Small intestine (tissue), 16 donors: ENCODE measurements at places on chromosomes 5 and 9.

GRCh38 chr9:22590336-22591033, 143.9 kb downstream of the DMRTA1 start:
- no peak for DNase-seq

DNA sequence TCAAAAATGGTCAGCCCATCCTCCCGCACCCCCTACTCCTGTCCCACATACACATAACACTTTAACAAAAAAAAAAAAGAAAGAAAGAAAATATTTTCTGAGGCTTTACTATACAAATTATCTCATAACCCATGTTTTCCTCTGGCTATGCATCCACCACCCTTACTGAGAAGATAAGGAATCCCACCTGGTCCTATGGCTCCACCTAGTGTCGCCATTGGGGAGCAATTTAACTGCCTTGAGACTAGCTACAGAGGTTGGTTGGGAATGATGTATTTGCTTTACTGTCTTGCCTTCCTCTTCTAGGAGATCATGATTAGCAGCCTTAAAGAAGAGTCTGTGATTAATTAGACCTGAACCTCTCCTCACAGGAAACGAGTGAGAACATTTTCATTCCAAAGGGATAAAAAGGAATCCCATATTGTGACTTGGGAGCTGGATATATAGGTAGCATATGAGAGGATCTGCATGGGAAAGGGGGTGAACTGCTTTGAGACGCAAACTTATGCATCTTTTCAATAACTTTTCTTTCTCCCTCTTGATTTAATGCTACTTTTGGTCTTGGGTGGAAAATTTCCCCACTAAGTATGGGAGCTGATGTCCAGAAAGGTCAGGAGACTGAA, 77.7 kb upstream of the SELENOP start:
- peak; percentile 87 for DNase-seq

GRCh38 chr5:173873306-173873922, 14.7 kb upstream of the CPEB4 start:
- DNase-seq: peak; percentile 67

- DNase-seq: no peak
Measured at GRCh38 chr5:151024440-151025249, 4.3 kb downstream of the GPX3 start.

DNA sequence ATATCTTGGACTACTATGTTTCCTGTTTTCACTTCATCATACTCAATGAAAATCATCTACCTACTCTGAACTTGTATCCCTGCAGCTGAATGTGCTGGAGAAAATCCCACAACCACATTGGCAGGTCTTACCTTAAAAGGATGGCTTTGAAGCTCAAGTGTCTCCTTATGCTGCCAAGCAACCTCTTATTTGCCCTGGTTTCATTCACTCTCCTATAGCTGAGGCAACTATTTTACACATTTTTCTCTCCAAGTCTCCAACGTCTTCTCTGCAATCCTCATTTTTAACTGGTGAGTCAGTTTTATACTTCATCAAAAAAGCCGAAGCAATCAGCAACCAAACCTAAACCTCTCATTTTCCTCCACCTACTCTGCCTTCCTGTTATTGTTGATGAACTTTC, 49.7 kb downstream of the POU4F3 start:
- DNase-seq: no peak

DNA sequence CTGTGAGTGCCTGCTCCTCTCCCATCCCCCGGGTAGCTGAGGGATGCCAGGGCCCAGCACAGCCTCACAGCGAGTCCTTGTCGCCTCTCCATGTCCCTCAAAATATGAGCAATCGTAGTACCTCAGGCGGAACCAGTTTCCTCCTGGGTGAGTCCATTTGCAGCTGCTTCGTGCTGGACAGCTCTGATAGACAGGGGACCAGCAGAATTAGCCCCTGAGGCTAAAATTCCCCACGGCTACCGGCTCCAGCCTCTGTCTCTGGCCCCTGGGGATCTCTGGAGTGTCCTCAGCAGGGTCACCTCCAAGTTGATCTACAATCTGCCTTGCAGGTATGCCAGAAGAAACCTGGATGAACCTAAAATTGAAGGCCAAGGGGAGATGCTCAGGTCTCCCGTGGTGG, 115.8 kb upstream of the FBXL7 start:
- no peak for DNase-seq

DNA sequence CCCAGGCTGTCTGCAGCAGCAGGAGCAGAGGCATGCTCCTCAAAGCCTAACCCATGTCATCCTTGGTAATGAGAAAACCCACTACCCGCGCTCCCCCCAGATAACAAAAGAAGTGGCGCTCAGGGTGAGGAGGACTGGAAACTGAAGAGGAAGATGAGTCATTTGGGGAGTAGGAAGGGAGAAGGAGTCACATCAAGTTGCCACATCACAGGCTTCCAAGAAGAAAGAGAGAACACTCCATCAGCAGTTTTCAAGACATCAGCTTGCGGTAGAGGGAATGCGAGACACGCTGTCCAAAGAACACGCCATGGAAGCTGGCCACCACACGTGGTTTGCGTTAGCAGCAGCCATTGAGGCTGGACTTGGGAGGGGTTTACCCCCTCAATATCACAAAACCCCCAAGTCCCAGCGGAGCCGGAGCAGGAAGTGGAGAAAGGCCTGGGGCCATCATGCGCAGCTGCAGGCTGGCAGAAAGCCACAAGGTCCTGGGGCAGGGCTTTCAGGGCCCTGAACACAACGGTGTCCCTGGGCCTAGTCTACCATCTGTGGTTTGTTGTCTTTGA, 41.5 kb downstream of the SH3PXD2B start:
- DNase-seq: no peak

DNA sequence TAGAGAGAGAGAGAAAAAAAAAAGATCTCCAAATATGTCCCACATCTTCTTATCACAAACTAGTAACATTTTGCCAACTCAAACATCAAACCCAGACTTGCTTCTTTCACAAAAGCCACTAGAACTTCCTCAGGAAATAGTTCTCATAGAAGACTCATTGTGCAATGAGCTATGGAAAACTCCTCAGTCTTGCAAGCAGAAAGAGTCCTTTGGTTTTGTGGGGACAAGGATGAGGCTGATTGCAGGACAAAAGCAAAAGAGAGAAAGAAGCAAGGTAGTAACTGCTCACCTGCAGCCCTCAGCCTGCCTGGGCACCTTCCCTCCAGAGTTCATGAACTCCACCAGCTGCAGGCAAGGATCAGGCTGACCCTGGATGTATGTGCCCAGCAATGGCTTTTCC, 399.0 kb downstream of the IRX1 start:
- DNase-seq: no peak
